ENCODE measurements at places on chromosomes 7 and 10.

DNA sequence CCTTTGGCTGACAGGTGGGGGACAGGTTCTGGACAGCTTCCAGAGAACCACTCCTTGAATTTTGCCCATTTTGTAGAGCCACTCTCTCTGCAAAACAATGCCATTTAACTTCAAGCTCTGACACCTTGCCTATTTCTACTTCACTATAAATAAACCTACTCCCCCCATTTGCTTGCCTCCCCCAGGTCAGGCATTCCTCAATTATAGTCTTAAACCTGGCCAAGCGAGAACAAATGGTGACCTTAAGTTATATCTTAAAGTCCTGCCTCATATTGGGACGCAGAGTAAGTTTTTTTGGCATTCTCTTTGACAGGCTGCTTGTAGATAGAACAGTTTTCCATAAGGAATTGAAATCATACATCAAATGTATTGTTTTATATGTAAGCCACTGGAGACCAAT, 706.9 kb downstream of the LRMDA start:
- DNase-seq = no peak

- no peak for DNase-seq
Observed at GRCh38 chr7:68295386-68295785, 1298.8 kb downstream of the TYW1 start.

GRCh38 chr10:93245779-93246178, 172.1 kb downstream of the CYP26A1 start:
- DNase-seq = no peak

DNA sequence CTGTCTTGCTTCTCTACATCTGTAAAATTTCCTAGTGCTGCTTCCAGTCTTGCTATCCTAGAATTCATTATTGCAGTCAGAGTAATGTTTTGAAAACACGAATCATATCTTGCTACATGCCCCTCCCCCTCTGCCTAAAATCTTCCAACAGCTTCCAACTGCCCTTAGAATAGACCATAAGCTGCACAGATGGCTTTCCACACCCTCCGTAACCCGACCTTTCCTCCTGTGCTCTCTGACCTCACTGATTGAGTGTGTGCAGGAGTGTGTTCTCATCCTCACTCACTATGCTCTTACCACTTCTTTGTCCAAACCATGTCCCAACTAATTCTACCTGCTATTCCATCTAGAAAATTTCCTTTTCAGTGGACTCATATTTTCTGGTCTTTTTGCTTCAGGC, 121.2 kb upstream of the ANKRD1 start:
- no peak for DNase-seq

DNA sequence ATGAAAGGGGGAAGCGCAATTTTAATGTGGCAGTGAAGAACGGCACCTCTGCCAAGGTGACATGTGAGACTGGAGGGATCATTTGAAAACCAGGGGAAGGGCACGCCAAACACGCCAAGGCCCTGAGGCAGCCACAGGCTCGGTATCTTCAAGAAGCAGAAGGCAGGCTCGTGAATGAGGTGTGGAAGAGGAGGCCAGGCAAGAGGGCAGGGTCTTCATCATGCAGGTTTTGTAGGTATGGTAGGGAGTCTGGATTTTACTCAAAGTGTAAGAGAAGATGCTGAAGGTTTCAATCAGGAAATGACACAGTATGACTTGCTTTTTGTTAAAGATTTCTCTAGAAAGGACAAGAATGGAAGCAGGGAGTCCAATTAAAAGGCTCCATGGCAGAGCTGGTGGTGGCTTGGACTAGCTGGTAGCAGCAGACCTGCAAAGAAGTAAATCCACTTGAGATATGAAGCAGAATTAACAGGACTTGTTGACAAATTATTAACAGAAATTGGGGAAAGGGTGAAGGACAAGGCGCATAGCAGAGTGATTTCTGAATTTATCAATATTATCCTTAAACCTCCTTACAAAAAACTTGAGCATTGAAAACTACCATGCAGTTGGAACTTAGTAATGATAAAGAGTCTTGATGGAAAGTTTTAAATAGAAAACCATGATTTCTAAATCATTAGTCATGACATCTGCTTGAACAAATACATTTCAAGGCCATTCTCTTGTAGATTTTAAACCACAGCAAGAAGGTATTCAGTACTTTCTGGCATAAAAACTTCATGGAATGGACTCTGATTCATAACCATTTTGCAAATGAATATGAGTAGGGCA, 70.4 kb downstream of the COA1 start:
- DNase-seq = no peak
